AG04449 (cell line): ENCODE measurements at places on chromosomes 6 and 20.

DNA sequence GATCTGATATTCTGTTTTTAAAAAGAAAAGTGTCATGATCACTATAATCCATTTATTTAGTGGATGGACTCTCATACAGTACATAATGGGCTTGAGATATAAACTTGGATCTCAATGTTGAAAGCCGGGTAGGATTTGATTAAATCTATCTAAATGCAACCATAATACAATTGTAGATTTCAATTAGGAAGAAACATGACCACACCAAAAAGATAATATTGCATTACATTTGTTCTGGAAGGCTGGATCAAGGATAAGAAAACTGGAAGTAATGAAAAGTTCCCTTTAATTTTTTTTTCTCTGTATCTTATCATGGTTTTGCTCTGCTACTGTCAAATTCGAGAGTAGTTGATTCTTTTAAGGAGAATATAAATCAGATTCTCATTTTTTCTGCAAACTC, 51.3 kb upstream of the UFL1 start:
- no peak for DNase-seq

- no peak for DNase-seq
Measured at GRCh38 chr6:148682990-148683389, 63.8 kb upstream of the UST start.

GRCh38 chr20:62370115-62370806, 3.1 kb upstream of the LAMA5 start:
- no peak for DNase-seq

DNA sequence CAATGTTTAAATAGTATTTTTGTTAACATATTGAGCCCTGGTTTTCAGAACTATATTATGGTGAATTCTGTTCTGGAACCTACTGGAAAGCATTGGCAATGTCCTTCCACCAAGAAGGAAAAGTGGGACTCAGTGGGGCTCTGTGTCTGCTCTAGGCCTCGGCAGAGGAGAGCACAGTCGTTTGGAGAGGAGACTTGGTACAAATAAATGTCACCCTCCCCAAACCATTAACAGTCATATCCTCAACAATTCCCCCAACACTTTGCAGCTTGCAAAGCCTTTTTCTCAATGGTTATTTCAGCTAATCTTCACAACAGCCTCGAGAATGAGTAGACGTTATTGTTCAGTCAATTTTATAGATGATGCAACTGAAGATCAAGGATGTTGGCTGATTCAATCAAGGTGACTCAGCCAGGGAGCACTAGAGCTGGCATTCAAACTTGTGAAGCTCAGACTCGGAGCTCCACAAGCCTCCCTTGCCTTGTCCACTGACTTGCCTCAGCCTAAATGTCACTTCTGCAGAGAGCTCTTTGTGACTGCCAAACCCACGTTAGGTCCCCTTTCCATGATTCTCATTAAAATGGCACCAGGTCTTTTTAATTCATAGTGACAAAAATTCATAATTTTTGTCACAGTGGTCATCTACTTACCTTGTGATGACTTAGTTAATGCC, 60.6 kb downstream of the TOX2 start:
- peak; percentile 53 for DNase-seq

- no peak for DNase-seq
Measured at GRCh38 chr6:38524436-38525145, 115.1 kb downstream of the BTBD9 start.
